WTC11 (cell line): ENCODE measurements at places on chromosomes 7 and 10.

- DNase-seq = no peak
These were observed 2.5 kb downstream of the HOXA13 start for GRCh38 chr7:27197137-27198042.

GRCh38 chr10:11522821-11523245, 88.6 kb downstream of the USP6NL start:
- no peak for DNase-seq

DNA sequence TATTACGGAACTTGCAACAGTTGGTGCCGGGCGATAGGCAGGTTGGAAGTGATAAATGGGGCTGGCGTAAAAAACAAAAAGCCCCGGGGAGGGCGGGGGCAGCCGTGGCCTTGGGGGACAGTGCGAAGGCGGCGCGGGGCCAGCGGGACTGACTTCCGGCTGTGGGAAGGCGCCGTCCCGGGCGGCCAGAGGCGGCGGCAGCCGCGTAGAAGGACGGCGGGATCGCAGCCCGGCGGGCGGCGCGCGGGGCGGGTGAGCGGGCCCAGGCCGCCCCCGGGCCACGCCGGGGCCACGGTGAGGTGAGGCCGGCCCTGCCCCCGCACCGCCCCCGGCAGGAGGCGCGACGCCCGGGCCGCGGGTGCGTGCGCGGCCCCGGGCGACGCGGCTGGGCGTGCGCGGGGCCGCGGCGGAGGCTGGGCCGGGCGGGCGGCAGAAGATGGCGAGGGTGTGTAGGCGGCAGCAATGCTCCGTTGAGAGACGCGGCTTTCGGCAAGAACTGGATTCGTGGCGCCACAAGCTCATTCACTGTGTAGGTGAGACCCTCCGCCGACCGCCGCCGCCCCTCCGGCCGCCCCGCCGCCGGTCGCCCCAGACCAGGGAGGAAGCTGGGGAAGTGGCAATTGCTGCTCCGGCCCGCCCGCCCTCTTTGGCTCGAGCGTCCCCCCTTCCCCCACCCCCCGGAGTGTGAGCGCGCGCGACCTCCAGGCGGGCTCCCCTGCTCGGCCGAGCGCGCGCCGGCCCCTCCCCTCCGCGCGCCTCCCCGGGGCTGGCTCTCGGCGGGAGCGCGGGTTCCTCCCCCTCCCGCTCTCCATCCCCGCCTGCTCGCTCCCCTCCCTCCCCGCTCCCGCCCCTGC, at the start of gene LCOR:
Gene LCOR (plus strand): TSS at position 432 of the 854 bp plus-strand sequence. CDS start 116,760 bp downstream, outside the sequence.
- DNase-seq = peak; percentile 81

DNA sequence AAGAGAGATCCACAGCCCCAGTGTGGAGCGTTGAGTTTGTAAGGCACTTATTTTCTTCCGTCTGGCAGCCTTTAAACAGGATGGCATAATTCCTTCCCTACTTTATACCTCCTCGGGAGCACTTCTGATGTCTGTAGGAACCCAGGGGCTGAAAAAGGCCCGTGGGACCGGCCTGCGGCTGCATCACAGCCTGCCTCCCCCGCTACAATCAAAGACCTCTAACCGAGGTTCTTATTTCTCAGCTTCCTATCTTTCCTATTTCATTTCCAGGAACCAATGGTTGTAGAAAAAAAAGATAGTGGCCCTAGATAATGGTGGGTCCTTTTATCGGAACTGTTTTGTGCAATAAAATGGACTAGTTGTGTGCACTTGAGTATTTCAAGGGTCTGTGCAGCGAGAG, 4.1 kb upstream of the CTBP2 start:
- no peak for DNase-seq

GRCh38 chr7:137772748-137773147, 74.0 kb downstream of the DGKI start:
- DNase-seq = no peak

- no peak for DNase-seq
These were observed 54.9 kb upstream of the ELN start for GRCh38 chr7:73973091-73973490.

- no peak for DNase-seq
These were observed 27.9 kb upstream of the PPP2R2D start for GRCh38 chr10:131872827-131873375.

DNA sequence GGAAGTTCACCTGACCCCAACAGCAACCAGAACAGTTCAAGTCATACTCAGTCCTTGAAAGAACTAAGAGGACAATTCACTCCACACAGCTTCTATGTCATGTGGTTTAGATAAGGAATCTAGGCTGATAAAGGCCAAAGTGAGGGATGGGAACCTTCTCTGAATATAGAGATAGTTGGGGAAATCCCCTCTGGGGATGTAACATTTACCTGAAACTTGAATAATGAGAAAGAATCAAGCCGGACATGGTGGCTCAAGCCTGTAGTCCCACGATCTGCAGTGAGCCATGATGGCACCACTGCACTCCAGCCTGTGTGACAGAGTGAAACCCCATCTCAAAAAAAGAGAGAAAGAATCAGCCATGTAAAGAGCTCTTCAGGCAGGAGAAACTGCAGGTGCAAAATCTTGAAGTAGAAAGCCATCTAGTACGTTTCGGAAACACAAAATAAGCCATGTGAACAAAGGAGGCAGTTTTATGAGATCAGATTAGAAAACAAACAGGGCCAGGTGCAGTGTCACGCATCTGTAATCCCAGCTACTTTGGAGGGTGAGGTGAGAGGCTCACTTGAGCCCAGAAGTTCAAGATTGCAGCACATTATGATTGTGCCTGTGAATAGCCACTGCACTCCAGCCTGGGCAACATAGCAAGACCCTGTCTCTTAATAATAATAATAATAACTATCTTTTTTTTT, 4.5 kb upstream of the DNMBP start:
- DNase-seq = no peak

DNA sequence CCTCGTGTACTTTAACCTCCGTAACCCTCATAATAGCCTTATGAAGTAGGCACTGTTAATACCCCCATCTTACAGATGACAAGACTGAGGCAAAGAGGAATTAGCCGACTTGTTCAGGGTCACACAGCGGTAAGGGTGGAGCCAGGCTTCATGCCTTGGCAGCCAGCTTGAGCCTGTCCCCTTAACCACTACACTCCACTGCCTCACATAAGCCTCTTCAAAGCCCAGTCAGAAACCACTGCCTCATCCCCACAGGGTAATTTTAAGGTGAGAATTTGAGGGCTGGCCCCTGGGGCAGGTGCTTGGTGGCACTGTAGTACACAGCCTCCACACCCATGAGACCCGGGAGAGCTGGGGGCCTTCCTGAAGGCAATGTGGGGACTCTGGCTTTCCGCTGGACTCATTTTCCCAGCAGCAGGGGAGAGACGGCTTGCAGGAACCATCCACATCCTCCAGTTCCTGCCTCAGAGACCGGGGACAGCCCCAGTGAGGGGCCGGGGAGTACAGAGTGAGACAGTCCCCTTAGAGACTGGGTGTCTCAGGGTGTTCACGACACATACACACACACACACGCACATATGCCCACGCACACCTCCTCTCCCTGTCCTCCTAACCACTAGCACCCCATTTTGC, 7.6 kb upstream of the C10orf105 start:
- DNase-seq = no peak

DNA sequence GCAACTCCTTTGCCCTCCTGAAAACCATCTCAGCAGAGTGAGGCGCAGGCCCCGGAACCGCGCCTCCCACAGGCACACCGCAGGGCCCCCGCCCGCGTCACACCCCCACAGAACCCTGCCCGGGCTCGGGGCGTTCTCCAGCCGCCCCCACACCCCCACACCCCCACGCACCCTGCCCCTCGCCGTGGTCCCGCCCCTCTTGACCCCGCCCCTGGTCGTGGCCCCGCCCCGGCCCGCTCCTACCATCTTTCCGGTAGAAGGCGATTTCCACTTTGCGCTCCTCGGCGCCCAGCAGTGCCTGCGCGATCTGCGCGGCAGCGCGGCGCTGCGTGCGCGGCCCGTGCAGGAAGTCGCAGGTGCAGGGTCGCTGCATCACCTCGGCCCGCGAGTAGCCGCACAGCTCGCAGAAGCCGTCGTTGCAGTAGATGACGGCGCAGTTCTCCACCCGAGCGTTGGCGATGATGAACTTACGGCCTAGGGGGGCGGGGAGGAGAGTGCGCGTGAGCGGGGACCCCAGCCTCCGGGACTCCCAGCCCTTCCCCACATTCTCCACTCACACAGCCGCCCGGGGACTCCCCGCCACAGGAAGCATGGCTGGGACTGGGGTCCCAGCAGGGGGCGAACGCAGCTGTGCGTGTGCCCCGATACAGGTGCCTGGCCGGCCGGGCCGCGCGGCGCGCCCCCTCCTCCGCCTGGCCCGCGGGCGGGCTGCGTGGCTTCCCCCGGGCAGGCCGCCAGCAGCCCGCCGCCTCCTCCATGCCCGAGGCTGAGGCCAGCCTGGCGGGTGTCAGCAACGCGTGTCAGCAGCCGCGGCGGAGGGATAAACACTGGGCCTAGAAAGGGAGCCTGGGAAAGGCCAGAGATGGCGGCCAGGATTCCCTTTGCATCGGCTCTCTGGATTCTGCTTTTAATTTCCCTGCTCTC, 3.4 kb downstream of the KCNH2 start:
- DNase-seq = peak; percentile 62

GRCh38 chr7:132051311-132051710, 494.9 kb upstream of the PODXL start:
- DNase-seq = no peak

DNA sequence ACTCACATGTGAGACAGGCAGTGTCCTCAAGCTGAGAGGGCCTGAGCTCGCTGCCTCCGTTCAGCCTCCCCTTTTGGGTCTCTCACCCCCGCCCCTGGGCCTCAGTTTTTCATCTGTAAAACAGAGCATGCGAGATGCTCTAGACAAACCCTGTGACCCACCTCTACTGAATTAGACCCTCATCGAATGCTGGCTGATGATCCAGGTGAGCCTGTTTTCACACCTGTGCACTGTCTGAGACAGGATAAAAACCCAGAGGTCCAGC, 102.1 kb downstream of the PDGFA start:
- no peak for DNase-seq

DNA sequence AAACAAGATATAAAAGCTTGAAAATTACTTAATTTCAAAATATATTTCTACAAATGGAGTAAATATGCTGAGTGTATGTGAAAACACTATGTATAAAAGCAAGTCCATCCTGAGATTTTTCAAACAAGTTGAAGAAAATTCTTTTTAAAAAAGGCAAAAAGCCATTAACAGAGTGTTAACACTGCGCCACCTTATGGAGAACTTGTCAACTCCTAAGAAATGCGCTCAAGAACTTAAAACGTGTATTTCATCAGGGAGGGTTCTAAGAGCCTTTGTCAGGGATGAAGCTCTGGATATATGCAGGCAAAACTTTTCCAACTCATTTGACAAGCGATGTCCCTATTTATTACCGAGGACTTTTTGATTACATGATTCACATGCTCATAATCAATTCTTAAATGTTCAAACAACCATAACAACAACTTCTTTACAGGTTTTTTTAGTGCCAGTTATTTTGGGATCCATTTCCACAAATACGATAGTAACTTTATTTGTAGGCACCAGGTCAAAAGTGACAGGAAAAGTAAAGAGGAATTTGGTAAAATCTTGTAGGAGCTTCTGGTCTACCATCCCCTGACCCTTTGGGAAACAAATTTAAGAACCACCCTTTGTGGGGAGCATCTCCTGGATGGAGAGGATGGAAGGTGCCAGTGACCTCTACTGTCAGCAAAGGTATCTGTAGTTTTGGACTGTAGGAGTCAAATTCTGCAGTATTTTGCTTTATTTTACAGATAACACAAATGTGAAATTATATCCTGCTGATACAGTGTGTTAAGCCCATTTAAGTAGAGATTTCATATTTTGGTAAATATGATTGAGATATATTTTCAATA, 23.2 kb downstream of the CALCR start:
- no peak for DNase-seq

GRCh38 chr10:6055929-6056328, 6.2 kb downstream of the IL2RA start:
- DNase-seq = no peak

- no peak for DNase-seq
These were observed 92.4 kb downstream of the C1GALT1 start for GRCh38 chr7:7274782-7275181.

GRCh38 chr7:39433550-39433949, 132.7 kb upstream of the YAE1 start:
- no peak for DNase-seq

- DNase-seq = peak; percentile 62
These were observed at the start of gene SFXN4 for GRCh38 chr10:119165171-119166117. SFXN4 (minus strand) TSS chr10:119165714; CDS start chr10:119165647, 67 bp downstream.

DNA sequence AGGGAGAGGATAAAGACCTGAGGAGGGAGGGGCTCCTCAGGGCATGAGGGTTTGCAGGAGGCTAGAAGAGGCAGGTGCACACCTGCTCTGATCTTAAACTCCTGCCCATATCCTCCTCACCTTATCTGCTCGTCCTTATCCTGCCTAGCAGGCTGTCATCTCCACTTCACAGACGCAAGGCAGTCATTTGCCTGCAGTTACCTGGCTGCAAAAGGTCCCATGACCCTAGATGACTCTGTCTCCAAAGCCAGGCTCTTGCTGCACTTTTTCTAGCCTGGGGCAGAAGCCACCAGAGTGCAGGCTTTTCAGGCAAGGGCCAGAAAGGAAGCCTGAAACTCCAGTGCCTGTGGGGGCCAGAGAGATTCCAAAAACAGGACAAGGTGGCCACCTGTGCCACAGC, 1.7 kb upstream of the ZNF853 start:
- DNase-seq = no peak

DNA sequence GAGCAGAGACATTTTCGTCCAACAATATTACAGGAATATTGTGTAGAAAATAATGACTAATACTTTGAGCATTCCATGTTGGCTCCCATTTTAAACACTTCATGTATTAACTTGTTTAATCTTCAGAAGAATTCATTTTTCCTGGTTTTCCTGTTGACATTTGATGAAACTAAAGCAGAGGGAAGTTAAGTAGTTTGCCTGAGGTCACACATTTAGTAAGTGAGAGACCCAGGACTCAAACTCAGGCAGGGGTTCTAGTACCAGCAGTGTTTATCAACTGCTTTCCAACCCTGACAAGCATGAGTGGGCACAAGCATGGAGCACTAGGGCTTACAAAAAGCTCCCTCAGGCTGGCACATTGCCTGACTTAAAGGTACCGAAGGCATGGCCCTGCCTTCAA, 719.1 kb downstream of the AUTS2 start:
- DNase-seq = no peak

- DNase-seq = no peak
These were observed 27.7 kb upstream of the CSGALNACT2 start for GRCh38 chr10:43110338-43111071.

DNA sequence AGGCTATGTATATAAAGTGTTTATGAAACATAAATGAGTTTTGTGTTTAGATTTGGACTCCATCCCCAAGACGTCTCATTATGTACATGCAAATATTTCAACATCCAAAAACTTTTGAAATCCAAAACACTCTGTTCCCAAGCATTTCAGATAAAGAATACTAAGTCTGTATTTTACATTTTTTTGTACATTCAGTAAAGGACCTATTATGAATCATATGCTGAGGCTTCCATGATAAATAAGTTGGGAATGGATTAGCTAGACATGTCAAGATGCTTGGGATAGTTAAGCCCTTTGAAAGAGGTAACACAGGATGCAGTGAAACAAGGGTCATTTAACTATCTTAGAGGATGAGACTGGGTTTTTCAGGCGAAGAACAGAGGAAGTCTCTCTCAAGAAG, 262.9 kb downstream of the SNX13 start:
- DNase-seq = no peak

DNA sequence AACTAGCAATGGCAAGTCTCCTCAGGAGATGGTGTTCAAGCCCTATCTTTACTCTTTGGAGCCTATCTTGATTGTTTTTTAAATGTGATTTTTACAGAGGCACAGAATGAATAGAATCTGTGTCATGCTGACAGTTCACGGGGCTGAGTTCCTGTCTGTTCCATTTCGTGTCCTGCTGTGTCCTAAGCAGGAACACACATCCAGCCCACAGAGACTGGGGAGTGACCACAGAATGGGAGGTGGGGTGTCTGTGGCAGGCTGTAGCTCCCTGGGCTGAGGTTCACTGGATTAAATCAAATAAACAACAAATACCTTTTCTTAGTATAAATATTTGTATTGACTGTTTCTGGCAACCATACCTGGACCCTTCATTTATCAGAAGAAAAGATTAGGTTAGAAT, 73.4 kb upstream of the CARD11 start:
- no peak for DNase-seq
